Suppressor macrophage treated with lipopolysaccharide for 1 hour (primary cell): ENCODE measurements at places on chromosomes 13 and 19.

GRCh38 chr19:18478545-18479311 lies 40.8 kb upstream of the ISYNA1 start:
- DNase-seq: peak; percentile 96

- no peak for DNase-seq
Observed at GRCh38 chr19:41456342-41456918, 13.5 kb downstream of the ERICH4 start.

DNA sequence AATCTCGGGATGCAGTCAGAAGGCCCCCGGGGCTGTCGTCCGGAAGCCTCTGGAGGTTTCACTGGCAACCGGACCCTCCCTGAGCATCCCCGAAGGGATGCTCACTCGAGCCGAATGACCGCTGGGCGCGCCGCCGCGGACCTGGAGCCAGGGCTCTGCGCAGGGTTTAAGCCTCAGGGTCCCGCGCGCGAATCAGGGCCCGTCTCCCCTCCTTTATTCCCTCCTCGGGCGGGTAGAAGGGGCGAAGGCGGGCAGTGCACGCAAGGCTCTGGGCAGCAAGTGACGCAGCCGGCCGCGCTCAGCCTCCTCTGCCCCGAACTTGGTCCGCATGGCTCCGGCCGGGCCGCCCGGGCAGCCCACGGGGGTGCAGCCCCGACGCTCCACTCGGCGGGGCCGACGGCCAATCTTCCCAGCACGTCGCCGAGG lies 572 bp downstream of the SHISA2 start:
- no peak for DNase-seq

DNA sequence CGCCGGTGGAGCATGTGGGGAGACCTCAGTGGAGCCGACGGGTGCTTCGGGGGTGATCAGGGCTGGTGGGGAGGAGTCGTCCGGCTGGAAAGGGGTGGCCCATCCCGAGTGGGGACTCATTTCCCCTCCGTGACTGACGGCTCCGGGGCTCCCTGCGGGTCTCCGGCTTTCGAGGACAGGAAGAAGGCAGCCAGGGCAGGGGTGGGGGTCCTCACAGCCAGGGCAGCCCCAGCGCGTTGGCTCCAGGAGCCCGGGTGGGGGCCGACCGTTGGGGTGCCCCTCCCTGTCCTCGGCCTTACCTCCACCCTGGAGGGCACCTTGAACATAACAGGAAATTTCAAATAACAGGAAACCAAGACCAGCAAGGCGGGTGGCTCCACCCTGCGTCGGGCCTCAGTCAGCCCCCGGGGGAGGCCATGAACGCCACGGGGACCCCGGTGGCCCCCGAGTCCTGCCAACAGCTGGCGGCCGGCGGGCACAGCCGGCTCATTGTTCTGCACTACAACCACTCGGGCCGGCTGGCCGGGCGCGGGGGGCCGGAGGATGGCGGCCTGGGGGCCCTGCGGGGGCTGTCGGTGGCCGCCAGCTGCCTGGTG lies at the start of gene S1PR4:
S1PR4 (plus strand) TSS at position 393 of the 596 bp plus-strand sequence; CDS start at position 417, 24 bp downstream.
- no peak for DNase-seq

DNA sequence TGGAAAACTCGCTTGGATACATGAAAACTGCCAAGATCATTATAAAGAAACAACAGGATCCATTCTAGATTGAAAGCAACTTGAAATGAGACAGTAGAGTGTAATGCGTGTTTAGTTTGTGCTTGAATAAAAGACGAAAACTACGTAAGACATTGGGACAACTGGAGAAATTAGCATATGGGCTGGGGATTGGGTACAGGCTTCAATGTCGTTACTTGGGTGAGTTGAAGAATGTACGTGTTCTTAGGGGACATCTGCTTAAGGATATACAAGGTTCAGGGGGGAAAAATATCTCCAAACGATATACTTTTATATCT lies 471 bp upstream of the ERVK3-1 start:
- DNase-seq: no peak

GRCh38 chr13:31674051-31674450 lies 65.3 kb upstream of the RXFP2 start:
- peak; percentile 3 for DNase-seq

DNA sequence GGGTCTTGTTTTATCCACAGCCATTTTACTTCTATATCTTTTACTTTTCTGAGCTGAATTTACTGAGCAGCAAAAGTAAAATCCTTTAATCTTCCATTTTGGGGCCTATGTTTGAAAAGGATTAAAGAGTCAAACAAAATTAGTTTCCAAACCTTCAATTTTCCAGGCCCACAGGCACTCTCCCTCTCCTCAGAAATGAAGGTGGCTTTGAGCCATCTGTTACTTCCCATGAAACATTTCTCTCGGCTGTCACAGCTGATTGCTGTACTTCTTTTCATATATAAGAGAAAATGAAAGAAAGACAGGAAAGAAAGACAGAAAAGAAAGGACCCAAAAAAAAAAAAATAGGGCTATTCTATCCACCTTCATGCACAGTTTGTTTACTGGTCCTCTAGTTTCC lies 194.9 kb downstream of the LACC1 start:
- DNase-seq: no peak

DNA sequence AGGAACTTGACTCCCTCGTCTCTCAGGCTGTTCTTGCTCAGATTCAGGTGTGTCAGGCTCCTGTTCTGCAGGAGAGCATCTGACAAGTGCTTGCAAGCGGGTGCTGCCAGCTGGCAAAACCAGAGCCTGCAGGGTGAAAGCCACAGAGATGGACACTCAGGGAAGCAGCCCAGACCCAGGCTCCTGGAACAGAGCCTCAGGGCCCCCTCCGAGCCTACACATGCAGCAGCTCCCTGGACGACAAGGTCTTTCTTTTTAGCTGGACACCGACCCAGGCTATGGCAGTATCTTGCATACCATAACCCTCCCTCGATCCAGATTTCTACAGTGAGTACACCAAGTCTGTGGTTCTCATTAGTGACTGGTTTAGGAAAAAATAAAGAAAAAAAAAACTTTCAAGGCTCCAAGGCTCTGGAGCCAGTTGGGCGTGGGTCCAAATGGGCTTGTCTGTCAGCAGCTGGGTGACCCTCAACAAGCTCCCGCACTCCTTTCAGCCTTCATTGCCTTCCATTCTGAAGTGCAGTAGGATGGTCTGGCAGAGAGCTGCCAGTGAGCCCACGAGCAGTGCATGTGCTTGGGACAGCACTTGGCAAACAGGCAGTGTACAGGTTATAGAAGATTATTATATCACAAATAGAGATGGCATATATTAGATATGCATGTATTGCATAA lies 29.9 kb downstream of the NLRP13 start:
- DNase-seq: no peak

GRCh38 chr13:77310161-77310560 lies 16.7 kb downstream of the MYCBP2 start:
- no peak for DNase-seq

DNA sequence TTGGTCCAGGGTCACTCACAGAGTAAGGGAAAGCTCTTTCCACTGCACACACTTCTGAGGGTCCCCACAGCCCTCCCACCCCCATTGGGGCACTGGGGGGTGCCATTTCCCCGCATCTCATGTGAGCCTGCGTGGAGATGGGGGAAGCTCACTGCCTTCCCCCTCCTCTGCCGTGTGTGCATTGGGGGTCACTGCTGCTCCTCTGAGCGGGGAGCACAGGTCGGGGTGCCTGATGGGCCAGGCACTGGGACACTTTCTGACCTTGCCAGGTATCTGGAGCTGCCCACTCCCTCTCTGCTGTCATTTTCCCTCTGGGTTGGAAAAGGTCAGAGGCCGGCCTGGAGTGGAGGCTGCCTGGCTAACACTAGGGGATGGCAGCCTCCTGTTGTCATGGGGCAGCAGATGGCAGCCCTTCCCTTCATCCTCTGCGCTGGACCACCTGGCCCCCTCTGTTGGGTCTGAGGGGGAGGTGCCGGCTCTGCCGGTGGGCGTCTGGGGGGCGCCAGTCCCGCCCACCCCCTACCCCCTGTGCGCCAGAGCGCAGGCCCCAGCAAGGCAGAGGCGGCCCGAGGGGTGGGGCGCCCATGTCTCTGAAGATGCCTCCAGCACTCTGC lies 9.1 kb downstream of the SSBP4 start:
- DNase-seq: no peak

DNA sequence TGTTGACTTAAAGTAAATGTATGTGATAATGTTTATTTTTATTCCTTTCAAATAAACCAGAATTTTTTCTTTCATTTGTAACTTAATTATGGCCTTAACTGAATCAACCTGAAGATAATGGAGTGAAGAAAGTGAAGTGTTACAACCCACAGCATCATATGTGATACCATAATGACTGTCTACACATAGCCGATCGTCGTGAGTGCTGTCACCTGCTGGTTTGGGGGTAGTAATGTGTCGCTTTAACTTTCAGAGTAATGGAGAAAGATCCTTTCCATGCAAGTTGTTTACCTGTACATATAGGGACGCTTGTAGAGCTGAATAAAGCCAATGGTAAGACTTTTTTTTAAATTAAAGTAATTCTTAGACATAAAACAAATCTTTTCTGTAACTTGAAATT lies 9.9 kb downstream of the CDC16 start:
- no peak for DNase-seq

DNA sequence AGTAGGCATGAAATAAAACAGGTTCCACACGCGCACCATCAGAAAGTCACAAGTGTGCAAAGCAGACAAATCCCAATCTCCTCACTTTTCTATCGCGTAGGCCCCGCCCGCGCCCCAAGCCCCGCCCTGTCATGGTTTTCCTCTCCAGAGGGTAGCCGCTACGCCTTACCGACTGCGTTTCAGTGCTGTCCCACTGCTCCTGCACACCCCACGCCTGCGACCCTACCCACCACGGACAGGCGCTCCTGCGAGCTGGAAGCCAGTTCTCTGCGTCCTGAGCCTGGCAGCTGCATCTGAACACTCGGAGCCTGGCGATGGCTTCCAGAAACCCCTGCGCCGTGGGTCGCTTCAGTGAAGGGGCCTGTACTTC lies 379 bp upstream of the ZNF470 start:
- peak; percentile 45 for DNase-seq
